ENCODE measurements at places on chromosomes 7 and 10. TPM values are rescaled to one million over a fixed set of nuclear protein-coding genes. Genes with fewer than 3 reads are reported as not detected.

Gene PGAM2
- total RNA-seq = 0.15 TPM

Gene ASZ1
- total RNA-seq = not detected

Gene PTF1A
- total RNA-seq = not detected

Gene CYP2C18
- total RNA-seq = not detected

Gene PAX4
- total RNA-seq = not detected

Gene AIFM2
- total RNA-seq = 6.5 TPM

Gene SH2D4B
- not detected for total RNA-seq

Gene TLL2
- under 0.01 TPM for total RNA-seq

Gene SRRM3
- total RNA-seq = 1.3 TPM

Gene CTAGE8
- not detected for total RNA-seq

Gene PHKG1
- total RNA-seq = not detected

Gene CFAP70
- total RNA-seq = under 0.01 TPM

Gene STMP1
- 16.4 TPM for total RNA-seq

Gene CDK5
- total RNA-seq = 23.5 TPM

Gene C10orf143
- total RNA-seq = 1.0 TPM

Gene GLRX3
- total RNA-seq = 112 TPM

Gene ZNF488
- 0.45 TPM for total RNA-seq

Gene CDH23
- under 0.01 TPM for total RNA-seq

Gene NKX1-2
- not detected for total RNA-seq

Gene XRCC2
- total RNA-seq = 3.1 TPM

Gene TSPAN12
- total RNA-seq = 0.17 TPM

Data from bronchus fibroblast of lung (primary cell).